ENCODE measurements at places on chromosomes 3 and 15. TPM values are rescaled to one million over a fixed set of nuclear protein-coding genes. Genes with fewer than 3 reads are reported as not detected.

CEP70 gene
- 53.1 TPM for total RNA-seq

AADACL2 gene
- not detected for total RNA-seq

PPM1L gene
- total RNA-seq = 78.4 TPM

ROPN1 gene
- total RNA-seq = not detected

PPARG gene
- total RNA-seq = 1.7 TPM

SERPINI1 gene
- 105 TPM for total RNA-seq

DLG1 gene
- 60.5 TPM for total RNA-seq

IQCH gene
- 2.7 TPM for total RNA-seq

KIF23 gene
- 4.7 TPM for total RNA-seq

MCCC1 gene
- 30.0 TPM for total RNA-seq

A4GNT gene
- total RNA-seq = not detected

RTP4 gene
- total RNA-seq = not detected

GASK1A gene
- 4.9 TPM for total RNA-seq

ECT2 gene
- 9.3 TPM for total RNA-seq

IGSF10 gene
- 0.74 TPM for total RNA-seq

PSMA4 gene
- 100 TPM for total RNA-seq

TIMP4 gene
- 3.4 TPM for total RNA-seq

PEX11A gene
- total RNA-seq = 7.9 TPM

GOLGA6L7 gene
- not detected for total RNA-seq

SLC51B gene
- total RNA-seq = not detected

MYRIP gene
- 8.6 TPM for total RNA-seq

GRIP2 gene
- 7.4 TPM for total RNA-seq

NOX5 gene
- not detected for total RNA-seq

RLBP1 gene
- total RNA-seq = 0.98 TPM

GABRR3 gene
- total RNA-seq = under 0.01 TPM

CCNL1 gene
- total RNA-seq = 68.1 TPM

ADPRH gene
- total RNA-seq = 0.74 TPM

GOLGA8M gene
- 0.25 TPM for total RNA-seq

ITIH1 gene
- total RNA-seq = not detected

CCRL2 gene
- 0.25 TPM for total RNA-seq

ST3GAL6 gene
- 13.0 TPM for total RNA-seq

GOLGA6C gene
- not detected for total RNA-seq

BTLA gene
- total RNA-seq = 0.25 TPM

LNP1 gene
- 7.6 TPM for total RNA-seq

DNAH12 gene
- 0.74 TPM for total RNA-seq

CPNE4 gene
- total RNA-seq = 7.9 TPM

C3orf80 gene
- 9.6 TPM for total RNA-seq

CDCP1 gene
- 0.98 TPM for total RNA-seq

AQP9 gene
- total RNA-seq = 0.25 TPM

VPS13C gene
- total RNA-seq = 89.0 TPM

GOLGA8T gene
- 0.49 TPM for total RNA-seq

PCNP gene
- total RNA-seq = 95.4 TPM

CCR4 gene
- total RNA-seq = not detected

UNC13C gene
- 10.8 TPM for total RNA-seq

SHISA5 gene
- 47.5 TPM for total RNA-seq

SMC4 gene
- 32.0 TPM for total RNA-seq

FES gene
- 3.7 TPM for total RNA-seq

ZMAT3 gene
- 10.8 TPM for total RNA-seq

COL6A6 gene
- total RNA-seq = 0.49 TPM

SHC4 gene
- 5.4 TPM for total RNA-seq

ZNF662 gene
- 15.0 TPM for total RNA-seq

Measured in temporal lobe (tissue), 4 donors.